ENCODE measurements at places on chromosomes 1 and 21.

DNA sequence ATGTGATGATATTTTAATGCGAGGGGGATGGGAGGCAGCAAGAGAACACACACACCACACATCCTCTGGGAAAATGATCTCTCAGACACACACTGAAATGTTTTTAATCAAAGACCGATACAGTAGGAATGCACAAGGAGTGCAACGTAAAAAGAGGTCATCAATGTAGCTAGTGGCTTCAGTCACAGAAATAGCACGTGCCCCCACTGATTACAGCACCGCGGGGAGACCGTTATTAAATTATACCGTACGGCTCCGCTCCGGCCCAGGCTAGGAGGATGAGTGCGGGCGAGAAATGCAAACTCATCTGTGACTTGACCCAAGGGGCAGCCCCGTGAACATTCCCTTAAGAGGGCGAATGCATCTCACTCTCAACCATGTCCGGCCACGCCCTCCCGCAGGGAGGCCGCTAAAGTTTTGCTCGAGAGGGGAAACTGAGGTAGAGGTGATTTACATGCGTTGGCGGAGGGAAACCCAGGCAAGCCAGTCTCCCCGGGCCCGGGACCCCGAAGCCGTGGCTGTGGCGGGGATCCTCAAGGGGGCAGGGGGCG lies 552 bp downstream of the UBR4 start:
- DNase-seq = no peak

DNA sequence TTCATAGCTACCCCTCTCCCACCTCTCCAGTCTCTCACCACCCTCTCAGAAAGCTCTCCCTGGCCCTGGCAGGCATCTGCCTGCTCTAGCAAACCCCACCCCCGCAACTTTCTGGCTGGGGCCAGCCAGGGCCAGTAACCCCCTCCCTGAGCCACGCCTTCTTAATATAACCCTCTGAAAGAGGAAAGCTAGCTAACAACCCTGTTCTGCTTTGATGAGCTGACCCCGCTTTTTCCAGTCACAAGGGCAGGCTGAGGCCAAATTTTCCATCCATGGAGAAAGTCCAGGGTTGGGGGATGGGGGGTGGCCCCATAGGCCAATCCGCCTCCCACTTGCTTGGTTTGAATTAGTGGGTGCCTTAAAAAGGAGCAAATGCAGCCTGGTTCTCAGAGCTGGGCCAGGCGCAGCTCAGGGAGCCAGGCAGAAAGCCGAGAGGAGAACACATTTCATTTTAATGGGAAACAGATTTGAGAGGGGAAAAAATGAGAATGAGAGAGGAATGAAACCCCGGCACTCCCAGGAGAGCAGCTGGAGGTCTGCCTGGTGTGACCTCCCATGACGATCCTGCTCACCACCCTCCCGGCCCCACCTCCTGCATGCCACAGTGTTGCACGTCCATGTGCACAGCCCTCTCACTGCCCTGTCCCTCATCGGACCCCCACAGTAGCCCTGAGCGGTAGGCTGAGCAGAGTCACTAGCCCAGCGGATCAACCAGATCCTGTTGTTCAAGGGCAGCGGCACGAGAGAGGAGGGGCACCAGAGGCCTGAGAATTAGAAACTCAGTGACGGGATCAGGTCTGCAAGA lies 62.3 kb downstream of the OPTC start:
- DNase-seq = no peak

GRCh38 chr1:105359457-105359856 lies 1609.8 kb downstream of the AMY1C start:
- DNase-seq = no peak

- no peak for DNase-seq
These were observed 773 bp upstream of the RCC2 start for GRCh38 chr1:17440074-17440826.

- DNase-seq = no peak
These were observed 98.7 kb upstream of the VAV3 start for GRCh38 chr1:108063703-108064102.

GRCh38 chr1:156860113-156860627 lies 495 bp upstream of the NTRK1 start:
- no peak for DNase-seq

- DNase-seq = no peak
These were observed 45.4 kb downstream of the SELENOF start for GRCh38 chr1:86868477-86868876.

Data from SK-N-MC (cell line).